Breast epithelium (tissue), 4 donors: ENCODE measurements at places on chromosomes 1 and 21.

GRCh38 chr1:181120924-181121323 is 32.4 kb downstream of the IER5 start:
- no peak for DNase-seq

DNA sequence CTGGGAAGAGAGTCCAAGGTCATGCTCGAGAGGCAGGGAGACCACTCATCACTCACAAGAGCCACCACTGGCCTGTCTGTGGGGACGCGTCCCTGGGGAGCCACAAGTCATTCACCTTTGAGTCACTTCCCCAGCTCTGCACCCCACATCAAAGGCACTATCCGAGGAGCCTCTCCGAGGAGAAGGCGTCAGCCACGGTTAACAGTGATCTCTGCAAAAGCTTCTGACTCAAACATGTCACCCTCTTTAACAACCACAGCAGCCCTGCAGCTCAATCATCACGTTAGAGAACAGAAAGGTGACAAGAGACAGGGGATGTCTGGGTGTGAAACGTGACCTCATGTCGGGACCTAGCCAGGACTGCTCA is 9.0 kb downstream of the LRRC47 start:
- DNase-seq = no peak

- DNase-seq = no peak
Measured at GRCh38 chr1:97334454-97334853, 586.4 kb downstream of the DPYD start.

GRCh38 chr1:235421751-235422150 is 54.5 kb downstream of the TBCE start:
- no peak for DNase-seq

- no peak for DNase-seq
Measured at GRCh38 chr1:226086776-226087175, 24.3 kb downstream of the H3-3A start.

GRCh38 chr1:62356257-62356835 is 37.1 kb upstream of the KANK4 start:
- no peak for DNase-seq

DNA sequence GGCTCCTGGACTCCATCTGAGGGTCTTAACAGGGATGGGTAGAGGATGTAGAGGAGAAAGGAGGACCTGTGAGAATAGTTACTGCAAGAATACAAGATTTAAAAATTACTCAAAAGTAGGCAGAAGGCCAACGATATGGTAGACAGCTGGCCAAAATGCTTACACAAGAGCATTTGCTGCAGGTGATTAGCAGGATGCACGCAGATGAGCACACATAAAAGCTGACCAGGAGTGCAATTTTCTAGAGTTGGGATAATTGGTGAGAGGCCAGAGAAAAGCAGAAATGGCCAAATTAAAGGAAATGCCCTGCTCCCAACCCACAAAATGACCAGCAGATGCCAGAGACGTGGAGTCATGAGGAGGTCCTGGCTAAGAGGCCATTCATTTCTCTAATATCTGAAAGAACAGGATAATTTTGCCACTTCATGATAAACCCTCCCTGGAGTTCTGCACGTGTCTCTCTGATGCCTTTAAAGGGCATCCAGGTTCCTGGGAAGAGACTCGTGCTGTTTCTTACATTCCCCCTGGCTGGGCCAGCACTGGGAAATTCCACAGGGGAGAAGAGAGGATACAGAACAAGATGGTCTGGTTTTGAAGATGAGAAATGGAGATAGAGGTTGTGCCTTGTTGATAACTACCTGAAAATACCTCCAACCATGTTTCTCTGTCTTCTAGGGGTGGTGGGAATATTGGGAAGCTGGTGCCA is 62.3 kb upstream of the KCNA3 start:
- DNase-seq = no peak
